Ovary (tissue), 10 donors: ENCODE measurements at places on chromosomes 5 and 9. TPM values are rescaled to one million over a fixed set of nuclear protein-coding genes. Genes with fewer than 3 reads are reported as not detected.

The RFESD gene
- total RNA-seq: 3.3 TPM

The PDE6A gene
- total RNA-seq: 0.15 TPM

The TRPM6 gene
- total RNA-seq: 0.47 TPM

DNA sequence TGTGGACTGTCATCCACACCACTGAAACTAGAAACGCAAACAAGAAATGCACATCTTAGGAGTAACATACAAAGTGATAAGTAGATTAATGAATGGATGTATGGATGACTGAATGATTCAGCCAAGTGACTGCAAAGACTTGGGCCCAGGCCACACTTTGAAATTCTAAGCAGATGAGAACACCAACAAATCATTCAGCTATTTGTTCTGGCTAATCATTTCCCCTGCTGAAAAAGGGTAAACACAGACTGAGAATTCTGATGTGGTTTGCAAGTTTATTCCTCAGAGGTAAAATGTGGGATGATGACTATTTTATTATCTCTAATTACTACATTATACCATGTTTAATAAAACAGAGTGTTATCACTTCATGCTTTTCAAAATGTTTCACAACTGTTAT, 163.2 kb upstream of the ADAMTS16 start:
- DNase-seq: no peak
- no peaks in the 10 kb centered on the region for H3K27me3 ChIP-seq
- H3K4me3 ChIP-seq: no peak overlapping the region

- H3K27me3 ChIP-seq: no peaks in the 10 kb centered on the region
- DNase-seq: no peak
- H3K27ac ChIP-seq: no peak overlapping the region
- H3K36me3 ChIP-seq: no peaks in the 10 kb centered on the region
- peaks cover 3% of the 10 kb centered on the region for H3K4me1 ChIP-seq
- no peak overlapping the region for H3K4me3 ChIP-seq
Measured at GRCh38 chr9:15438891-15439290, 16.2 kb downstream of the SNAPC3 start.

DNA sequence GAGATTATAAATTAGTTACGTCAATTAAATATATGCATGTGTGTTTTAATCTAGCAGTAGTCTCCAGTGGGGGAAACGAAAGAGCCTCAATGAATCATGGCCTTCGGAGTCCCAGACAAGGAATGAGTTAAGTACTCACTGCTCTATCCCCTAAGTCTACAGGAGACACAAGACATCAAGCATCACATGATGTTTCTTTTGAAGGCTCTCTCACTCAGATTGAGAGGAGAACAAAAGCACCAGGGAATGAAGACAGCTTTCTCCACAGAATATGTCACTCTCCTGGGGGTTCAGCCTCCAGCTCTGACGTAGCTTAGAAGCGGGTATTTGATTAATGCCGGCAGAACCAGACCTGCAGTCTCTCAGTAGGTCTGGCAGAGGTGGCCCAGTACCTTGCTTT, 381.4 kb downstream of the ACTL7B start:
- H3K36me3 ChIP-seq: no peaks in the 10 kb centered on the region
- H3K4me3 ChIP-seq: no peak overlapping the region
- H3K27ac ChIP-seq: no peak overlapping the region
- H3K27me3 ChIP-seq: no peaks in the 10 kb centered on the region

GRCh38 chr9:71747576-71747975, 20.7 kb downstream of the CEMIP2 start:
- DNase-seq: no peak
- H3K27me3 ChIP-seq: no peaks in the 10 kb centered on the region
- no peak overlapping the region for H3K4me3 ChIP-seq
- H3K27ac ChIP-seq: no peak overlapping the region
- H3K36me3 ChIP-seq: no peaks in the 10 kb centered on the region
